ENCODE measurements at places on chromosomes 2 and 18.

GRCh38 chr2:160199683-160200389 lies at the start of gene ITGB6:
Gene ITGB6, minus strand, starts transcription at chr2:160200272. Its CDS starts 209 bp downstream, at chr2:160200063.
- DNase-seq: no peak

GRCh38 chr2:120613742-120614571 lies 121.7 kb upstream of the GLI2 start:
- no peak for DNase-seq

- no peak for DNase-seq
Measured at GRCh38 chr2:201996006-201996405, 37.6 kb upstream of the FZD7 start.

GRCh38 chr2:75539955-75540716 lies 20.6 kb downstream of the EVA1A start:
- no peak for DNase-seq

DNA sequence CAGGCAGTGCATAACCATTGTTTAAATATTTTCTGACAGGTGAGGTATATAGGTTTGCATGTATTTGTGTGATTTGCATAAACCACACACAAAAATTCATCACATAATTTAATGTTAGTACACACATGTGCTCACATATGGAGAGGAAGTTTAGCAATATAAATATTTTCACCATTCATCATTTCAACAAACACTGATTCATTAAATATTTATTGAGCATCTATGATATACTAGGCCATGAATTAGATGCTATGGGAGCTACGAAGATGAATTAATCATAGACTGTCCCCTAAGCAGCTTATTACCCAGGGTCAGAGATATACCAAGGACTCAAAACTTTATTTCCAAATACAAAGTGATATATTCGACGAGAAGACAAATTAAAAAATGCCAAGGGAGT lies 311.6 kb upstream of the PIK3C3 start:
- DNase-seq: no peak

DNA sequence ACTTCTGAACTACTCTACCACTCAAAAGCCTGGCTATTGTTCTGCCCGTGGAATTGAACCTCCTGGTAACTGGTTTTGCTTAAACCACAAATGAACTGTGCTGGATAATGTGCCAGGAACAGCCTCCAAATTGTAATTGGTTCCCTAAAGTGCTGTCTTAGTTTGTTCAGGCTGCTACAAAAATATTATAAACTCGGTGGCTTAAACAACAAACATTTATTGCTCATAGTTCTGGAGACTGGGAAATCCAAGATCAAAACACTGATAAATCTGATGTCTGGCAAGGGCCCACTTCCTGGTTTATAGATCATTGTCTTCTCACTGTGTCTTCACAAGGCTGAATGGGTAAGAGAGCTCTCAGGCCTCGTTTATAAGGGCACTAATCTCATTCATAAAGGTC lies 149.2 kb upstream of the NCKAP5 start:
- DNase-seq: no peak

DNA sequence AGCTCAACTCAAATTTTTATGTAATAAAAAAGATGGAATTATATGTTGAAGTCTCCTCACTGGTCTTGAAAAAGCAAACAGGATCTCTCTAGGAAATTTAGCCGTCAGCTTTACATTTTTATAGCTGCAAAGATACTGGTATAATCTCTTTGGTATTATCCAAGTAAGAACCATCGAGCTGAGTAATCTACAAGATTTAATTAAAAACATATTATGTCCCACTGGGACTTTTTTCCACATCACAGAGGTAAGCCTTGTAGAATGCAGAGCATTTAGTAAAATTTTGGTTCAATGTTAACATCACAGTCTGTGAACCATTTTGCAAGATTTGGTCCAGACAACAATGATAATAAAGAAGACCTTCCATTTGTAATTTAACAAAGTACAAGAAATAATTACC lies 162.6 kb upstream of the SLC39A10 start:
- DNase-seq: no peak

DNA sequence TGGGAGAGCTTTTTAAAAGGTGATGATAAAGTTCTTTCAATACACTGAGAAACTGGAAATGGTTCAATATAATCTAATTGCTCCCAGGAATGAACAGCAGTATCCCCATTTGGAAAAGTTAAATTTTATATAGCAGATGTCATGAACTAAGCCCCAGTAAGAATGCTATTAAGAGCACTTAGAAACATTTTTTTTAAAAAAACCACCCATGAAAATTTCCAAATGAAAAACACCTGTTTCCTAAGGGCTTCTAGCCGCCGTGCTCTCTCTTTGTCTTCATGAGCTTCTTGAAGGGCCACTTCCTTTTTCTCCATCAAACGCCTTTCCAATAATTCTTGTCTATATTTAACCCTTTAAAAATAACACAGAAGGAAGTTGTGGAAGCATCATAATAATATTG lies 77.0 kb downstream of the UPP2 start:
- DNase-seq: no peak

- DNase-seq: no peak
Measured at GRCh38 chr2:183179156-183179555, 54.9 kb downstream of the NUP35 start.

DNA sequence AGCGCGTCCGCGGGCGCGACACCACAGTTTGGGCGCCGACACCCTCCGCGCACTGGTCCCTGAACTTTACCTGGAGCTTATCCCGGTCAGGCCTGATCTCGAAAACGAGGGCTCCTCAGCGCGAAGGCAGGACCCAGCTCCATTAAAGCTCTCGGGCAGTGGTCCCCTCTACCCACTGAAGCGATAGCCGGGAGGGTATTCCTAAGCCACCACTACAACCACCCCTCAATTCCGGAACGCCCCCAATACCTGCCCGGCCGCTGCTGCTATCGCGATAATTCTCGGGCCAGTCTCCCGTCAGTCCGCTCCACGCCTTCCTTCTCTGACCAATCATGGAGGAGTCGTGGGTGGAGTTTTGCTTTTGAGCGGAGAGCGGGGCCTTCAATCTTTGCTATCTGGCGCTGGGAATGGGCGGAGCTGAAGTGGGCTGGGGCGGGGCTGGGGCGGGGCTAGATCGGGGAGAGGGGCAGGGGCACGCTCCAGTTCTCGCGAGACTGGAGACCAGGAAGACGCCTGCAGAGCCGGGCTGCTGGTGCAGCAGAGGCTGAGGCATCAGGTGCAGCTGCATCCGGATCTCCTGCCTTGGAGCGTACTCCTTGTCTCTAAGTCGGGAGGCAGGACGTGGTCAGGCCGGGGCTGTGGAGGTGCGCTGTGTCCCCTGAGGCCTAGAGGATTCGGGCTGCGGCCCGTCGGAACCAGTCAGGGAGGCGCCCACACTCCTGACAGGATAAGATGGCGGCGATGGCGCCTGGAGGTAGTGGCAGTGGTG lies at the start of the genes PIGN and RELCH:
TSS of gene PIGN (minus strand) at position 283 of the 769 bp plus-strand sequence. CDS start 25,703 bp downstream, outside the sequence.
TSS of gene RELCH (plus strand) at position 482 of the 769 bp plus-strand sequence. CDS start at position 733, 251 bp downstream.
- peak; percentile 90 for DNase-seq

GRCh38 chr2:216215658-216216390 lies 106.7 kb downstream of the XRCC5 start:
- no peak for DNase-seq

DNA sequence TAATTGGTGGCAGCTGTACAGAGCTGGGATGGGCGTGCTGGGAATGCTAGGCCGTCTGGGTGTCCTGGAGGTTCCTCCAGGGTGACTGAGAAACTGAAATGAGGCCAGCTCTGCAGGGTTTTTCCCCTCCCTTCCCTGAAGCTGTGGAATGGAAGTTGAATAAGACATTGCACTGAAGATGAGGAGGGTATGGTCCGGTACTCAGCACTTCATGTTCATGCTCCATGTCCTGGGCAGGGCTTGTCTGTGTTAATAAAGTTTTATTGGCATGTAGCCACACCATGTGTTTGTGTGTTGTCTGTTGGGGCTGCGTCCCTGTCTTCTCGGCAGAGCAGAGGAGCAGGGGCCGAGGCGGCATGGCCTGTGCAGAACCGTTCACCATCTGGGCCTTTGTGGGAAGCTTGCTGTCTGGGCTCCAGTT lies 154.0 kb downstream of the LDLRAD4 start:
- DNase-seq: no peak

GRCh38 chr2:95274291-95275150 lies at the start of gene PROM2:
Gene PROM2, plus strand, starts transcription at chr2:95274449. Its CDS starts 137 bp downstream, at chr2:95274586.
- DNase-seq: no peak

GRCh38 chr2:85439025-85439472 lies 20.5 kb downstream of the SH2D6 start:
- no peak for DNase-seq

GRCh38 chr18:77321823-77322805 lies 72.5 kb downstream of the GALR1 start:
- DNase-seq: no peak

GRCh38 chr2:68103030-68103708 lies 40.4 kb upstream of the C1D start:
- DNase-seq: no peak

DNA sequence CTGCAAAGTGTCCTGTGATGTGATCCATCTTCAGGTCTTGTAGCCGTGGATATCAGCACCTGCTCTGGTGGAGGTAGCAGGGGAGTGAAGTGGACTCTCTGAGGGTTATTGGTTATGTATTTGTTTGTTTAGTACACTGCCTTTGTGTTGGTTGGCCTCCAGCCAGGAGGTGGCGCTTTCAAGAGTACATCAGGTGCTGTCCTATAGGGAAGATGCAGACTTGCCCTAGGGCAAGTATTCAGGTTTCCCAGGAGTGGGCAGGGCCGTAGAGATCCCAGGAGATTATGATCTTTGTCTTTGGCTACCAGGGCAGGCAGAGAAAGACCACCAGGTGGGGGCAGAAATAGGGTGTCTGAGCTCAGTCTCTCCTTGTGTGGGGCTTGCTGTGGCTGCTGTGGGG lies 411.8 kb downstream of the SOX11 start:
- no peak for DNase-seq

- no peak for DNase-seq
Measured at GRCh38 chr2:46666044-46666679, 186.8 kb downstream of the TMEM247 start.

- DNase-seq: no peak
Measured at GRCh38 chr2:192539306-192539705, 344.6 kb upstream of the TMEFF2 start.

- no peak for DNase-seq
Measured at GRCh38 chr2:60492548-60492947, 60.9 kb downstream of the BCL11A start.

DNA sequence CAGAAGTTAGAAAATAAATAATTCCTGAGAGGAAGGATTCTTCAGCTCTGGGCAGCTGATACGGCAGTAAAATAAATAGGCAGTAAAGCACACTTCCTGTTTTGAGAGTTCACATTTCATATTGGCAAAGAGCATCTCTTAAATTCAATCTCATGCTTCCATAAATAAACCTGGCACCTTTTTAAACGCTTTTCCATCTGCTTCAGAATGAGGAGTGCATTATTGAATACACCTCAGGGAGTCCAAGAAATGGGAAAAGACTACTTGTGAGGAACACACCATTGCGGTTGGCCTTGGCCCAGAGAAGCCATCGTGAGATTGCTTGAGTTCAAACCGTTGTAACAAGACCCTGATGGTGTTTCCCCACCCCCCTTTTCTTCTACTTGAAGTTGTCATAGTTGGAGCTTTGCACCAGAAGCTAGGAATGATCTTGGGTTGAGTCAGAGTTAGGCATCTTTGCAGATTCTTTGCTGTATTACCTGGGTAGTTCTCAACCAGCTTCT lies 123.9 kb downstream of the RDH14 start:
- no peak for DNase-seq

- no peak for DNase-seq
Measured at GRCh38 chr2:218471982-218472381, 53.1 kb downstream of the VIL1 start.

GRCh38 chr2:951224-952006 lies 766 bp downstream of the SNTG2 start:
- no peak for DNase-seq

DNA sequence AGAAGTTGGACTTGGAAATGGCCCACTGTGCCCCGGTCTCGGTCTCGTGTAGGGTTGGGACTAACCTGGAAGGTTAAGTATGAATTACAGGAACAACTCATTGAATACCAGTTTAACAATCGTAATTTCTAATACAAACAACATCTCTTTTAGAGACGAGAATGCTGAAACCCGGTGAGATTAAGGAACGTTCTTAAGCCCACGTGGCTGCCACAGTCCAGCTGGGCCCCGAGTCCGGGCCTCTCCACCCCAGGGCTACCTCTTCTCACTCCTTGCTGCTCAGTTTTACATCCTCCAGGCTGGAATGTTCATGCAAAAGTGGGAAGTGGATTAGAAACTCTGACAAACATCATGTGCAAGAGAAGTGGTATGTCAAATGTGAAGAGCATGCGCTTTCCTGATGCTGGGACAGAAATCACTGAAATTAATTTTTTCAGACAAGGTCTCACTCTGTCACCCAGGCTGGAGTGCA lies 29.4 kb downstream of the NGEF start:
- no peak for DNase-seq

DNA sequence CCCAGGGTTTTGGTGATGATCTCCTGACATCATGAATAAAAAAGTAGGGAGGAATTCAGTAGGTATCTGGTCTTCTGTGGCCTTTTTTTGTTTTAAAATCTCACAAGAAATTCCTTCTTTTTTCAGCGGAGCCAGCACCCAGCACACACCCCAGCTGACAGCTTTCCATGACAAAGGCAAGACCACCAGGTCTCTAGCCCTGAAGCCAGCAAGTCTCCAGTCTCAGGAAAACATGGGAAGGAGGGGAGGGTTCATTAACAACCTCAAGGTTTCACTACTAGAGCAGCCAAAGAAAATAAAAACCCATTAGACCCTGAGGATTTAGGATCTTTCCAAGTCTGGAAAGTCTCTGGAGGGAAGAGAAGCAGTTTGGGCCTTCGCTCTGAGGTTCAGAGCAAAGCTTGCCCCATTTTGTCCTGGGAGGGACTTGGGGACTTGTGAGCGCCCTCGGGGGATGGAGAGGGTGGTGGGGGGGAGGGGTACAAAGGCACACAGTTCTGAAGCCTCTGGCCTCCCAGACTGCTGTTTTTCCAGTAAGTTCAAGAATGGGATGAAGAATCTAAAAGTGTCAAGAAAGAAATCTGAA lies 9.0 kb downstream of the FOXI3 start:
- DNase-seq: no peak

DNA sequence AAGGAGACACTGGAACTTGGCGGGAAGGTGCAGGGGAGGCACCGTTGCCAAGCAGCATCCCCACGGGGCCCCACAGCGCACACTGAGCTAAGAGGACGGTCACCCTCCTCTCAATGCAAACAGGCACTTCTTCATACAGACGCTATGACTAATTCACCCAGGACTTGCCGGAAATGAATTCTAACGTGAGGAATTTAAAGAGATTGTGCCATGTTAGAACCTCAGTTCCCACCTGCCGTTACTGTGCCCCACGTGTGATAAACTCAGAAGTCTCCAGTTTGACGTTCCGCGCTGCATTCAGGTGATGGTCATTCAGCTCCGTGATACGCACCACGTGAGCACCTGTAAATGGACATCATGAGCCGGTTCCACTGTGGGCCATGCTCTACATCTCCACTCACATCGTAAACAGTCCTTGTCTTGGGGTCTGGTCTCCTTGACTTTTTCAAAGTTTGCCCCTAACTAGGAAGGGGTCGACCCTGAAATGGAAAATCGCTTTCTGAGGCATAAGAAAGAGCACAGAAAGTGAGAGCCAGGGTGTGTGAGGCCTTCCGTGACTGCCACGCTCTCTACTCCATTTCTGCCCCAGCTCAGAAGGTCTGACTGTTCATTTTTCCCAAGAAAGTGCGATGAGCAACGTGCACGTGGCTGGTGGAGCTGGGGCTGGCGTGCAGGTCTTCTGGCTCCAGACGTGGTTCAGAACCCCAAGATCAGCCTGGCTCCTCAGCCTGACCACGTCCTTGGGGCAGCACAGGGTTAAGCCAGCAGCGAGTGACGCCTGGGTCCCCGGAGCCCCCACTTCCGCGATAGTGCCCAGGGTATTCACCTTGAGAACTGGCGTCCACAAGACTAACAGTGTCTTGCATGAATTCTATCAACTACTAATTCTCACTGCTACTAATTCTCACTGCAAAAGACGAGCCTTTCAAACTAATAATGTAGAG lies 35.1 kb downstream of the TMEM18 start:
- DNase-seq: no peak

All from stimulated activated CD8-positive, alpha-beta memory T cell treated with anti-CD3 and anti-CD28 coated beads, Interleukin-15, amount 100 ng/mL, for 48 hours (primary cell).